Endothelial cell (in vitro differentiated cells): ENCODE measurements at places on chromosomes 3 and 15.

DNA sequence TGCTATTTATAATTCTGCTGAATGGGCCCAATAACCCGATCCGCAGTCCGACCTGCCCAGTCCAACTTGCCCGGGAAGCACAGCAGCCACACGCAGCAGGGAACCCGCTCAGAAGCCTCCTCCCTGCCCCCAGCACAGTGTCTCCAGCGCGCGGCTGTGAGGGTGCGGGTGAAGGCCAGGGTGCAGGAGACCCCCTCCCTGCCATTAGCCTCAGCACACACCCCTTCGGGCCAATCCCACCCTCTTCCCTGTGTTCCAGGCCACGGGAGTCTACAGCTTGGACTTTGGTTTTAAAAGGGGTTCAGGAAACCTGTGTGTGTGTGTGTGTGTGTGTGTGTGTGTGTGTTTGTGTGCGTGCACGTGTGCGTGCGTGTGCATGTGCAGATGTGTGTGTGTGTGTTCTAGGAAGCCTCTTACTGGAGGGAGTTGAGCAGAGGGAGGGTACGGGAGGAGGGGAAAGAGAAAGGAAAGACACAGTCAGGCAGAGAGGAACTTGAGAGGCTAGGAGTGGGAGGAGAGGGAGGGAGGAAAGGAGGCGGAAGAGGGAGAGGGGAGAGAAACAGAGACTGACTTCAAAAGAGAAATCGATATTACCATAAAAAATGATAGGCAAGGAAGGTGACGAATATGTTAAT lies 34.2 kb downstream of the ATP2B2 start:
- H3K36me3 ChIP-seq, result no peaks in the 10 kb centered on the region
- H3K27ac ChIP-seq, result no peak overlapping the region
- peaks cover 7% of the 10 kb centered on the region for H3K27me3 ChIP-seq
- no peak for DNase-seq

DNA sequence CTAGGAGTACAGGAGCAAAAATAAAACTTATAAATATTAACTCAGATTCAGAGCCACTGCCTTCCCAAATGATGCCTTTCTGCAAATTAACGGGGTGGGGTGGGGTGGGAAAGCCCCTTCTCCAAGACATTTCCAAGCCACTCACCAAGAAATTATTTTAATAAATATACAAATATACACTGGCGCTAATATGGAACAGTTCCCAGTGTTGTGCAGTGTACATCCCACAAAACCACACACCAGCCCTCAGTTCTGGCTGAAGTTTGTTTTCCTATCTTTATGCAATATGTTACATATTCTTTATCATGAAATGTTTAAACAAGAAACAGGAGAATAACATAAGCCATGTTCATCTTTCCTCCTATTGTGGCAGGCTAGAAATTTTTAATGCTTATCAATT lies 53.0 kb upstream of the GYG1 start:
- no peak for DNase-seq
- no peak overlapping the region for H3K27ac ChIP-seq
- no peaks in the 10 kb centered on the region for H3K36me3 ChIP-seq
- H3K27me3 ChIP-seq, result no peaks in the 10 kb centered on the region
- no peak overlapping the region for H3K4me3 ChIP-seq

DNA sequence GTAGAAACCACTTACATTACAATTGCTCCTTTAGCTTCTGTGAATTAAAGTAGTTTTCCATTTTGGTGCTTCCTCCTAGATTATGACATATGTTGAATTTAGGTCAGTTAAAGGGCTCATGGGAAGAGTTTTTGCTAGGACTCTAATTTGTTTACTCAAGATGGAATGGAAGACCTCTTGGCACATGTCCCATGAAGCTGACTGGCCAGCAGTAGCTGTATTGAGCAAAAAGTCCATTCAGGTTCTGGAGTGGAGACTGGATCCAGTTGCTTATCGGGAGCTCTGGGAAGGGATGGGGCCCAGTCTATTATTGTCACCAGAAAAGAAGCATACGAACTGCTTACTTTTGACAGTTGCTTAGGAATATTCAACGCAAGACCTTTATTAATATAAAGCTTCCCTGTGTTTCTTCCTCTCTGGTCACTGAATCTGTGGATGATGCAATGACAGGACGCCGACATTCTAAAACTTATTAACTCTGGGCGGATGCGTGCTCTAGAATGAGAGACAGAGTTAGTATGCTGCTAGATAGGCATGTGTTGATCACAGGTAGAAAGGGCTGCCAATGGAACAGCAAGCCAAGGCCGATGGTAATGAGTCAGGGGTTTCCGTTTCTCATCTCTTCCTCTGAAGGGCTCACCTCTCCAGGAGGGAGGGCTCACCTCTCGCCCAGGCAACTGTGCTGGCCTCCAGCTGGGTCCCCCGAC lies 155.8 kb downstream of the NR1D2 start:
- no peak for DNase-seq
- no peaks in the 10 kb centered on the region for H3K4me1 ChIP-seq
- H3K36me3 ChIP-seq, result no peaks in the 10 kb centered on the region
- H3K4me3 ChIP-seq, result no peak overlapping the region

DNA sequence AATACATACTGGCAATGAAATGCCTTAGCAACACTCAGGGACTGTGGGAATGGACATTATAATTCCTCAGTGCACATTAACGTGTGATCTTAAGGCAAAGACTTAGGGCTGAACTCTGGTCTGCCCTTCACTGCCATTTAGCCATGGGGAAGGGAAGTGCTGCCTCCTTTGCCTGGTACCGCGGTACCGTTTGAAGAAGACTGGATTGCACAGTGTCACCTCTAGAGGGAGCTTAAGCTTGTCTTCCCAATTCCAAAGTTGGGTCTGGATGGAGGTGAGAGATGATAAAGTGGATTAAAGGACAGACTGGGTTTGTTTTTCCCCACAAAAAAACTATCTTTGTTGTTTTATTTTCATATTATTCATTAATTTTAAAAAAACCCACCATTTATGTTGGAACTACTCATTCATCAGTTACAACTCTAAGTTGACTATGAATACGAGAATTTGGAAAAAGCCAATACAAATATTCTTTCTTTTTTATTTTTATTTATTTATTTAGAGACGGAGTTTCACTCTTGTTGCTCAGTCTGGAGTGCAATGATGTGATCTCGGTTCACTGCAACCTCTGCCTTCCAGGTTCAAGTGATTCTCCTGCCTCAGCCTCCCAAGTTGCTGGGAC lies 60.0 kb upstream of the SYN2 start:
- no peaks in the 10 kb centered on the region for H3K27me3 ChIP-seq
- H3K27ac ChIP-seq, result no peak overlapping the region
- no peak overlapping the region for H3K4me3 ChIP-seq
- no peaks in the 10 kb centered on the region for H3K36me3 ChIP-seq
- no peaks in the 10 kb centered on the region for H3K4me1 ChIP-seq

DNA sequence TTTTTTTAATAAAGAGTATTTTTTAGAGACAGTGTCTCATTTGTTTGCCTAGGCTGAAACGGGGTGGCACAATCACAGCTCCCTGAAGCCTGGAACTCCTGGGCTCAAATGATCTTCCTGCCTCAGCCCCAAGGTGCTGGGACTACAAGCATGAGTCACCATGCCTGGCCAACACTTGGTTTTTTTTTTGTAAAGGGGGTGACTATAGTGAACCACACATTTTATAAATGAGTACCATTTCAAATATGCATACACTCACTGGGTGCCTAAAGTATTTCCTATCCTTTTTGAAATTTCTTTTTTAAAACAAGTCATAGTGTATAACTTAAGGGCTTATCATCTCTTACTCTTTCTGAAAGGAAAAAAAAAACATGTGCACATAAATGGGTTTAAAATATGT lies 325.2 kb upstream of the MEIS2 start:
- no peaks in the 10 kb centered on the region for H3K27me3 ChIP-seq
- no peak overlapping the region for H3K27ac ChIP-seq
- no peak overlapping the region for H3K4me3 ChIP-seq
- no peak for DNase-seq
- H3K4me1 ChIP-seq, result no peaks in the 10 kb centered on the region
